Stimulated activated CD8-positive, alpha-beta memory T cell treated with anti-CD3 and anti-CD28 coated beads, Interleukin-15, amount 100 ng/mL, for 48 hours (primary cell): ENCODE measurements at places on chromosomes 3 and 15.

DNA sequence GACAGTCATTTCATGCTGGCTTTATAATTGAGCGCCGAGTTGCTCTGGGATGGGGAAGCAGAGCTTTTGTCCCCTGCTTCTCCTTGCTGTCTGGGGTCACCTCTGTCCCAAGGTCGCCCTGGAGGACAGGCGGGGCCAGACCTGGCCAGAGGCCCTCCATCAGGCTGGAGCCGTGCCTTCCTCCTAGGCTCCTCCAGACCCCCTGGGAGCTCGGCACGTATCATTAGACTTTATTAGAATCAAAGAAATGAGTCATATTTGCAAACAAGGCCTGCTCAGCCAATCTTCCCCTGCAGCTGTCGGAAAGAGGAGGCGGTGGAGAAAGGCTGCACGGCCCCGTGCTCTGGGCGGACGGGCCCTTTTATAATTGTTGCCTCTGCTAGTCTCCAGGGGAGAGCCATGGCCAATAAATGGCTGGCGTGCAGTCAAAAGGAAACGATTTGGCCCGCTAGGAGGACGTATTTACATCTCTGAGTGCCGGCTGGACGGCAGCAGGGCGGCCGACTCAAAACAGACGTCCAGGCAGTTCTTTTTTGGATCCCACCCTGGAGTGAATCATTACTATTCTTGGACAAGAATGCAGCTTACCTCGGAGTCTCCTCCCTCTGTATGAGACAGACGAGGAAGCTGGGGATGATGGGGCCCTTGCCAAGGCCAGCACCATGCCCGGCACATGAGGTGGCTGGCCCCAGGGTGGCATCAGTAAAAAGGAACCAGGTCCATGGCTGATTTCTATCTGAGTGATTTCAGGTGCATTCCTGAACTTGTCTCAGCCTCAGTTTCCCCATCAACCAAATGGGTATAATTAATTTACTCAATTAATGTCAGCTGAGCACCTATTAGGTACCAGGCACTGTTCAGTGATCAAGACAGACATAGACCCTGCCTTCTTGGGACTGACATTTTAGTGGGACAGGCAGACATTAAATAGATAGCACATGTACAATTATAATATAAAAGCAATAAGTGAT is 50.6 kb downstream of the SLC6A6 start:
- DNase-seq: no peak

DNA sequence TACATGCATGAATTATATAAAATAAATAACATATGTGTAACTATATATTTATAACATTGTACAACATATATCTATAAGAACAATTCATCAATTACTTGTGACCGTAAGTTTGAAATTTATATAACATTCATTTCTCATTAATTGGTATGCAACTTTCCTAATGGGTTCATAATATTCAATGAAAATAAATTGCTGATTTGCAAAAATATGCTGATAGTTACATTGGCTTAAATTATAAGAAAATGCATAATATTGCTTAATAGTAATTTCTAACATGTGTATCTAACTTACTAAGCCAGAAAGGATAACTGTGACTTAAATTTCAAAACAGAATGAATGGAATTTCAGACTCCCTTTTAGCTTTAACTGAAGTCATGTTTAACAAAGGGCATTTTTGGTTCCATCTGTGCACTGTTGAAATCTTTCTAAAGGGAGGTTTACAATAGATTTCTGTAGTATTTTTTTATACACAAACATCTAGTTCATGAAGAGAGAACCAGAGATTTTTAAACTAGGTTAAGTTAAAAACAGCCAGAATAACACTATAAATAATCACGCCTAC is 310.9 kb downstream of the TBC1D5 start:
- DNase-seq: no peak

GRCh38 chr15:98447069-98447468 is 201.3 kb upstream of the IGF1R start:
- DNase-seq: no peak

DNA sequence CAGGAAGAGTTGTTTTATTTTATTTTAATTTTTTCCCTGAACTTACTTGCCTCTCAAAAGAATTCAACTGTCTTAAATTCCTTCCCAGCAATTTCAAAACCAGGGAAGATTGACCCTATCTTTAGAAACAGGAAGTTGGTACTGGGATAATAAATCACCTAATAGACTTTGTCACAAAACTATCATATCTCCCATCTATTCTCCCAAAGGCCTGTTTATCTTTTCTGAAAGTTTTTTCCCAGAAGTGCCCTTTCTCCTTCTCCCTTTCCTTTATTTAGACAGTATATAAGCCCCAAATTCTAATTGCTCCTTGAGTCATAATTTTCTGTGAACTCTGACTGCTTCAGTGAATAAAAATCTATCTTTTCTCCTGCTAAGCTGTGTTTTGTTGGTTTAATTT is 2.9 kb upstream of the RNF7 start:
- no peak for DNase-seq

DNA sequence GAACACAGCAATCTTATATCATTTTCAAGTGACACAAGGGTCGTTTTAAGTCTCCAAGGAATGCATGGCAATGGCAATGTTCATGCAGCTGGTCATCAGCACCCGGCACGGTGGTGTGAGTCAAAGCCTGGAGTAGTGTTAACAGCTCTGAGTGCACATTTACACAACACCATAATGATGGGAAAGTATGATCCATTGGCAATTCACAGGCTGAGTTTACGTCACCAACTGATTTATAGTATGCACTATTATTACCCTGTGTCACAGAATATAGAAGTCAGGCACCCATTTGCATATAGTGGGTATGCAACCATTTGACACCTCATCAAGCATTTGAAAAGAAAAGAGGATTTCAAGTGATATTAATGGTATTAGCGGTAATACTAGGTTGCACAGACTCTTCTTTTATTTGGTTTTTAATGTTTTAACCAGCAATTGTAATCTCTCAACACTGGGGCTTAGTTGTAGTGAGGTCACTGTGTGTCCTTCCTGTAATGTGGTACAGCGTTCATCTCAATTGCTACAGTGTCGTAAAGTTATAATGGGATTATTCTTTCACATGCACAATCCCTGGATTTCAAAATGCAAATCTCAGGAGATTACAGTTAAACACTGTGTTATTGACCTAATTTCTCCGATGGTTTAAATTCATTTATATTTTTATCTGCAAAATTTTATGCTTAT is 113.8 kb downstream of the C3orf38 start:
- no peak for DNase-seq

GRCh38 chr15:39719109-39719508 is 63.5 kb downstream of the FSIP1 start:
- DNase-seq: no peak

DNA sequence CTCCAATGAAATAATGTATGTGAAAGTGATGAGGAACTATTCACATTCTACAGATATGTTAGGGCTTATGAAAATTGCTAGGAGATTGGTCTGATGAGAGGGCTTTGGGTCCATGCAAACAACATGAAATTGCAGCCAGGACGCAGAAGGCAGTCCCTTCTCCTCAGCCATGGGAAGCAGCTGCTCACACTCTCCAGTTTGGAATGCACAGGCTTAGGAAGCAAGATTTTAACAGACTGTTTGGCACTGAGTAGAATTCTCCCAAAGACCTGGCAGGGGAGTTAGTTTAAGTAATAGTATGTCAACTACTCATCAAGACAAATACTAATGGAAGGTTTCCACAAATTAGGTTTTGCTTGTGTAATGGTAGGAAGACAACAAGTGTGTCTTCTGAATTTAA is 500.7 kb upstream of the ARRDC4 start:
- DNase-seq: no peak

DNA sequence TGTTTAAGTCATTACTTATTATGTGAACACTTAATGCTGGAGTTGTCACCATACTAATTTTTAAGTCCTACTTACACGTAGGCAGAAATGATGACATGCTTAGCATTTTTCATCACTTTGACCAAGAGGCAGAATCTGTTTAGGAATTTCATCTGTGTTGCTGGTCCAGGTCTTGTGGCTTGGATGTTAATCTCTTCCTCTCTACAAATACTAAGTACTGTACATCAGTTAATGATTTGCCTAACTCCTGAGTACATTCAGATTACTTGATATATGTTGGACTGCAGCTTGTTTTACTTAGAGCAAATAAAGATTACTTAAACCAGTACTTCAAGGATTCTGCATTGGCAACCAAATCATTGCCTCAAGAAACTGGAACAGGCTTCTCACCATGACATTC is 8.6 kb downstream of the SNRK start:
- no peak for DNase-seq

DNA sequence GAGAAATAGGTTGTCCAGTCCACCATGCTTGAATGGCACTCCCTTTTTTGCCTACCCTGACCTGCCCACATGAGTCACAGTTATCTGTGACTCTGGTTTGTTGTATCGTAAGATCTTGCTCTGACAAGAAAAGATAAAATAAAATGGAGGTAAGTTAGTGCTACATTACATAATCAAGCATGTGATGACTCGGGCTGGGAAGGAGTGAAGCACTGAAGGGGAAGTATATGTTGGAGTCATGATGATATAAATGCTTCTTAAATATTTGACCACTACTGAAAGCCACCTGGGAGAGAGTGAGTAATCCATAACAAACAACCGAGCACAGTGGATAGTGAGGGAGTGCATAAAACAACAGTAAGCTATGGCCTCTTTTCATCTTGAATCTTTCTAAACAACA is 124.4 kb downstream of the SHOX2 start:
- no peak for DNase-seq

DNA sequence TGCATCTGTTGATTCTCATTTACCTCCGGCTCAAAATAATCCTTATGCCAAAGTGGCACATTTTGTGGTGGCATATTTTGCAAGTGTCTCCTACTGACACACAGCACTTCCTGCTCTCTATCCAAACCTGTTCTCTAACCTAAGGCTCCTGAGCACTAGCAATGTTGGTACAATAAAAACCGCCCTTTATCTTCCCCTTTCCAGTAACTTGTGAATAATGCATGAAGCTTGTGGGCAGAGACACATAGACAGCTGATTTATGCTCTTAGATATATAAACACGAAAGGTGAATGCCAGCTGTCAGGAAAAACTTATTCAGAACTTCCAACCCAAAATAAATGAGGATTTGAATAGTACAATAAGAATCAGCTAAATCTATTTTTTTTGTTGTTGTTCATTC is 34.6 kb upstream of the ARPIN start:
- no peak for DNase-seq

GRCh38 chr3:100526613-100527346 is 34.4 kb downstream of the TMEM45A start:
- no peak for DNase-seq

GRCh38 chr3:66469220-66469640 is 31.6 kb downstream of the LRIG1 start:
- no peak for DNase-seq

DNA sequence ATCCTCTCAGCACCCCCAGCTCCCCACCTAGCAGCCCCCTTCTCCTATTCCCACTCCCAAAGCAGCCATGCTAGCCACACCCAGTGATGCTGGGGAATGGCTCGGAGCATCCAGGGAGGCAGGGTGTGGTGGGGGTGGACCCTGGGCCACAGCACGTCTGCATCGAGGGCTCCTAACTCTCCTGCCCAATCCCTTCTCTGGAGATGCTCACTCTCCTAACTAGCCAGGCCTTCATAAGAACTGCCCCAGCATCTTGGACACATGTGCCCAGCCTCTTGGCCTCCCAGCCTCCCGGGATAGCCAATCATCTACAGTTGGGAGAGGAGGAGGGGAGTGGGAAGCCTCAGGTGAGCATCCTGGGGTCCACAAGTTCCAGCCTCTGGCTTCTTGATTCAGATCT is 2.7 kb downstream of the PCBP4 start:
- no peak for DNase-seq

DNA sequence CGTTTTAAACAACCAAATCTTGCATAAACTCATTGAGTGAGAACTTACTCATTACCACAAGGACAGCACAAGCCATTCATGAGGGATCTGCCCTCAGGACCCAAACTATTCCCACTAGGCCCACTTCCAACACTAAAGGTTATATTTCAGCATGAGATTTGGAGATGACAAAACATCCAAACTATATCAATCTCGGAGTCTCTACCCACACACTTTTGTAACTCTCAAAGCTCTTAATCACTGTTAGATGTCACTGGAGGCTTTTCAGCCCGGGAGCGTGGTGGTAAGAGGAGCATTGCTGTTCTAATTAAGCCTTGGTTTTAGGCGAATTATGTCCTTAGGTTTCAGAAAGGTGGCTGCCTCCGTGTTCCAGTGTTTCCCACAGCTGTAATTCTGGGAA is 86.3 kb downstream of the CNTN6 start:
- no peak for DNase-seq

- DNase-seq: no peak
Measured at GRCh38 chr3:59535791-59536221, 486.0 kb upstream of the CFAP20DC start.

- DNase-seq: no peak
Measured at GRCh38 chr3:169448501-169448900, 215.0 kb downstream of the MECOM start.

DNA sequence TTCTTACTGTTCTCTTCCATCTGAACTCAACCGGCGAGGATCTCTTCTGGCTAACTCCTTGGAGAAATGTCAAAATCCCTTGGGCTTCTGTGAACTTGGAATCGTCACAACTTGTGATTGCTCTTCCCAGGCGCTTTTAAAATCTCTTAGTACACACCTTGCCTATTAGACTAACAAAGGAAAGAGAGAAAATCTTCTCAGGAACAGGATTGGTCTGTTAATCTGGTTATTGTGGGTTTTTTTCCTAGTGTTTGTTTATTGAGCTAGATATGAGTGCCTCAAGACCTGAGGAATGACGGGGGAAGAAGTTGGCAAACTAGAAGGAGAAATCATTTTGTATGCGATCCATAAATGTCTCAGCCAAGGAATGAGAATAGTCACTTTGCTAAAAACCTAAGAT is at the start of gene ATP13A5:
TSS of gene ATP13A5 (minus strand) at position 48 of the 400 bp plus-strand sequence. CDS start at position 20, 28 bp downstream.
- no peak for DNase-seq

GRCh38 chr15:45449916-45450867 is 71.8 kb upstream of the GATM start:
- DNase-seq: no peak

DNA sequence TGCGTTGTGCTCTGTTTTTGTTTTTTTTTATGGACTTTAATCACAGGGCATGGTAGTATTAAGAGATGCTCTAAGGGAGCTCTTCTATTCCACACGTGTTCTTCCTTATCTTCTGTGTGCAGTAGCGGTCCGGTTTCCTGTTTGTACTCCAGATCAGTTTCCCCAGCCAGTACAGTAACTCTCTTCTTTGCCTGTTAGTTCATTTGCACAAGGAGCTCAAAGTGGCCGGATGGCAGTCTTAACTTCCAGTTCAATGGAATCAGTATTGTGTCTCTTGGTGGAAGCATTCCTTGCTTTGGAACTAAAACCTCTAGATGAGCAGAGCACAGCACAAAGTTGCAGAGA is 122.0 kb downstream of the KLF13 start:
- no peak for DNase-seq
